Activated B cell treated with CpG ODN at 0.5 μM for 24 hours (primary cell): ENCODE measurements at places on chromosomes 7 and 10.

GRCh38 chr7:50866343-50867033 is 83.8 kb upstream of the GRB10 start:
- no peak for DNase-seq

DNA sequence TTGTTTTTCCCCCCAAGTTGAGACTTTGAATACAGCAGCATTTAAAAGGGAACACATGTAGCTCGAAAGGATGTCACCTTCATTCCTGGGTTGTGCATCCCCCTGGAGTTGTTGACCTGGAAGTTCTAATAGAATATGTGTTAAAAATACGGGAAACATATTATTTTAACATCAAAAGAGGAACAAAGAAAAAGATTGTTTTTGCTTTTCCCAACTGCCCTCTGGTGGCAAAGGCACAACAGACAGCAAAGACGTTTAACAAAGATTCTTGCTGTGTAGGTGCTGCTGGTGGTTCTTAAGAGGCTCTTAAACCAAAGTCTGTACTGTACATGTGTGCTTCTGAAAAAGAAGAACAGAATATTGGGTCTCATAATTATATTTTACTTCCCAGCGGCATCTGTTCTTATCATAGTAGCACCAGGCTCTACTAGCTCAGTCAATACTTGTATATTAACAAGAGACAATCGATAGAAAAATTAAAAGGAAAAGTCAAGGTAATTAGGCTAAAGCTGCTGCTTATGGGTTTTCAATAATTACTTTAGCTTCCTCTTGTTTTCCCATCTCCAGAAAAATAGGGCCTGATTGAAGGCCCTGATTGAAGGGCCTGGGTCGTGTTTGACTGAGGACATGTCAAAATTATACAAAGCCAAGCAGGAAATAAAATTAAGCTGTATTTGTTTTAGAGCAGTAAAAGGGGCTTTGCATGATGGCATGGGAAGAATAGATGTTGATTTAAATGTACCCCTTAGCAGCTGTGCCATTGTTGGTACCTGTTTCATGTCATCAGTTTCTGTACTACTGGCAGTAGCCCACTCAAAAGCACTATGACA is 384.2 kb upstream of the LRGUK start:
- no peak for DNase-seq

DNA sequence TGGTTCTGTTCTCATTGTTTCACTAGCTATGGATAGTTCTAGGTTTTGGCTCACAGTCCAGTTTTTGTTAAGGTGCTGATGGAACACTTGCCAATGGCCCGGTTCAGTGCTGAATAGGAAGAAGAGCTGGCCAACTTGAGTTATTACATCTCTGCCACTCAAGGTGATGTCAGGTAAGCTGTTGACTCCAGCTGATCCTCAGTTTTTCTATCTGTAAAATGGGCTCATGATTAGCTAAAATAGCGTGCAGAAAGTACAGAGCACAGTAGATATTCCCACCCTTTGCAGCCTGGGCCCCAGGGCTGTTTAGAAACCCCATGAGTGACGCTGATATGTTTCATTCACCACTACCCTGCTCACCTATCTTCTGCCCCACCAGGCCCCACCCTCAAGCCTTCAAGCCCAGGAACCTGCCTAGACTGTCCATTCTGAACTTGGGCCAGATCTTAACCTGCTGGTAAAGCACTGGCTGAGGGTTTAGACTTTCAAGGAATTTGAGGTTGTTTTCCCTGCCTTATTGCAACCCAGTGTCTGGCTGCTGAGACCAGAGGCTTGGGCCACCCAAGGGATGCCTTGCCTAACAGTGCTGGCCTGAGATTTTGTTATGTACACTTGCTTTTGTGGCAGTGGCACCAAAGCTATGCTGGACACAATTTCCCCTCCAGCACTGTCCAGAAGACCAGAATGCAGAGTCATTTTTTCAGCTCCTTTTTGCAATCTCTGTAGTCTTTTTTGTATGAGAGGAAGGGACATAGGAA is 378.2 kb upstream of the ZMIZ1 start:
- DNase-seq, result no peak

DNA sequence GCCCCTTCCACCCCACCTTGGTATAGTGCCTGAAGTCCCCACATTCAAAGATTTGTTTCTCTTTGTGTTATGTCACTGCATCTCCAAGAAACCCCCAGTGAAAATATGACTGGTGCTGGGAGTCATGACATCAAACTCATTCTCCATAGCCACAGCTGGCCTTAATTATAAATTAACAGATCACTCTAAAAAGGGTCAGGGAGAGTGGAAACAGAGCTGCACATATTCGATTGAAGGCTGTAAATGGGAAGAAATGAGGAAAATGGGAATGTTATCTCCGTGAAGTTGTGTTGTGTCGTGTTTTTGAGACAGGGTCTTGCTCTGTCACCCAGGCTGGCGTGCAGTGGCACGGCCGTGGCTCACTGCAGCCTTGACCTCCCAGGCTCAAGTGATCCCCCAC is 24.2 kb upstream of the NUP42 start:
- DNase-seq, result no peak

GRCh38 chr10:69439813-69440506 is 11.3 kb upstream of the TSPAN15 start:
- DNase-seq, result no peak

GRCh38 chr7:5237286-5237685 is 45.5 kb upstream of the SLC29A4 start:
- no peak for DNase-seq

DNA sequence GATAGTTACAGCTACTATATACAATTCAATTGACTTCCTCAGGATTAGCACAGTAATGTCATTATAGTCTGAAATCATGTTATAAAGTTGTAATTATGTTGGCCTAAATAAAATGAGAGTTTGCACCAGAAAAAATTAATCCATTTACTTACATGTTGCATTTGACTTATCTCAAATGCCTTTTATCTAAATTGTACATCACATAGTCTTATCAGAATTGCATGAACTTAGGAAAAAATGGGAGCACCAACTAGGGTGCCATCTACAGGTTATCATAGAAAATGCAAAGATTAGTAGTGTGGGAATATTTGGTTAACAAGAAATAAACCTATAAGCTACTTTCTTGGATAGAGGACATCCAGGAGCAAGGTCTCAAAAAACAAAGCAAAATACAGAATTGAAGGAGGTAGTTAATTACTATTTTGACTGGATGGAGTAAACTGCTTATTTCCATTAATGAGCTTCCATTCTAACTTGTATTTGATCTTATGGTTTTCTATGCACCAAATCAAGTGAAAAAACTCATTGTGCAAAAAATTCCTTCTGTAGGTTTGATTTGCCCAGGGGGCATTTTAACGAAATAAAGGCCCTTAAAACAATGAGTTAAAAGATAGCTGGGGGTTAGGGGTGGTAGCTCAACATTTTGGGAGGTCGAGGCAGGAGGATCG is 60.0 kb upstream of the ORC5 start:
- no peak for DNase-seq

GRCh38 chr10:117016266-117016665 is 11.3 kb upstream of the SHTN1 start:
- DNase-seq, result no peak

DNA sequence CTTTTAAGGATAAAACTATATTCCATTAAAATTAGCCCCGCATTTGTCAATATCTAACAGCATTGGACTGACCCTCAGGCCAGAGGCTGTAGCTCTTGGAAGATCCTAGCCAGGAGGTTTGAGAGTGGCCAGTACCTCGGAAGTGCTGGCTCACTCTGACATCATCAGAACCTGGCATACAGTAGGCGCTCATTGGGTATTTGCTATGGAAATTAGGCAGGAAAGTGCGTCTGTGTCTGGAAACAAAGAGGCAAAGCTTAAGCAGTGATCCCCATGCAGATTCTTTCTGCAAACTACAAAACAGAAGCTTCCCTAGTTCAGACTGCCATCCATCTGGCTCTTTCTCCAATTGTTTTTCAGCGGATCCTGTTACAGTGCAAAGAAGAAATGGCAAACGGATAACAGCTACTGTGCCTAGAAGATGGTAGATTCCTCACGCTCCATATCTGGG is 1.7 kb upstream of the PRKCQ start:
- DNase-seq, result no peak

- DNase-seq, result peak; percentile 37
Measured at GRCh38 chr7:101164071-101164840, 1.1 kb downstream of the VGF start.

GRCh38 chr7:27242555-27243339 is at the start of gene EVX1:
TSS of gene EVX1 (plus strand) at chr7:27242802. CDS start at chr7:27243031, 229 bp downstream.
- DNase-seq, result no peak

DNA sequence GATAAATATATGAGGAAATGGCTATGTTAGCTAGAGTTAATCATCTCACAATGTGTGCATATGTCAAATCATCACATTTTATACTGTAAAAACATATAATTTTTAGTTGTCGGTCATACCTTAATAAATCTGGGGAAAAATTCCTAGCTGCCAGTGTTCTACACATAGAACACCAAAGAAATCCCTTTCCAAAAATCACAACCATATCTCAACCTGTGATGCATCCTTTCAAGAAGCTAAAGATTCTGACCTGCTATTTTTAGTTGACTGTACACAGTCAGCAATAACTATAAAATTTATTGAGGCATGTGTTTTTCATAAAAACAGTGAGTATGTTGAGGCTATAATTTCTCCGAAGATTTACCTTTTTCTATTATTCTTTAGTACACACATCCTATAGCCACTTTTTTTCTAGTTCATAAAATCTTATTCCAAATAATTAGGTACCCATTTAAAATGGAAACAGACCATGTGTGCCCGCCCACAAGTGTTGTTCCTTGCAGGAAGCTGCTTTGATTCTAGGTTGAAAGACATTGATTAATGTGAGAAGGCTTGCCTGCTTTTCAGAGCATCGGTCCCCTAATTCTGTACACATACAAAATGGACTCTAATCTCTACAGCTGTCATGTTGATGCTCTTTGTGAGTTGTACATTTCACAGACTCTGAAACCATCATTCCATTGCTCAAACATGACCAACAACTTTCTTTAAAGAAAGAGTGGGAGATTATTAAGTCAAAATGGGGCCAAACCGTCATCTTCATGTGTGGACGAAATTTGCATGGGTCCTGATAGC is 117.5 kb upstream of the LRRN3 start:
- DNase-seq, result no peak

GRCh38 chr10:23534326-23534725 is 95.5 kb downstream of the OTUD1 start:
- DNase-seq, result no peak

- DNase-seq, result no peak
Measured at GRCh38 chr7:3236268-3236667, 64.8 kb upstream of the SDK1 start.

- DNase-seq, result no peak
Measured at GRCh38 chr7:18532813-18533212, 37.3 kb downstream of the HDAC9 start.

DNA sequence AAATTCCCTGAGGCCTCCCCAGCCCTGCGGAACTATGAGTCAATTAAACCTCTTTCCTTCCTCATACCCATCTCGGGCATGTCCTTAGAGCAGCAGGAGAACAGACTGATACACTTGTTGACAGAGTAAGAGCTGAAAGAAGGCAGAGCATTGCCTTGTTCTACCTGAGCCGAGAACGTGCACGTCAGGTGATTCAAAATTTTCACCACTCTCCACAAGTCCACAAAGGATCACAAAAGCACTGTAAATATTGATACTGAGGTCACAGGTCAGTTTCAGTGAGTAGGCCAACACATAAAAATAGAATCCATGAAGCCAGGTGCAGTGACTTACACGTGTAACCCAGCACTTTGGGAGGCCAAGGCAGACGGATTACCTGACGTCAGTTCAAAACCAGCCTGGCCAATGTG is 27.8 kb downstream of the DCLRE1C start:
- DNase-seq, result no peak

DNA sequence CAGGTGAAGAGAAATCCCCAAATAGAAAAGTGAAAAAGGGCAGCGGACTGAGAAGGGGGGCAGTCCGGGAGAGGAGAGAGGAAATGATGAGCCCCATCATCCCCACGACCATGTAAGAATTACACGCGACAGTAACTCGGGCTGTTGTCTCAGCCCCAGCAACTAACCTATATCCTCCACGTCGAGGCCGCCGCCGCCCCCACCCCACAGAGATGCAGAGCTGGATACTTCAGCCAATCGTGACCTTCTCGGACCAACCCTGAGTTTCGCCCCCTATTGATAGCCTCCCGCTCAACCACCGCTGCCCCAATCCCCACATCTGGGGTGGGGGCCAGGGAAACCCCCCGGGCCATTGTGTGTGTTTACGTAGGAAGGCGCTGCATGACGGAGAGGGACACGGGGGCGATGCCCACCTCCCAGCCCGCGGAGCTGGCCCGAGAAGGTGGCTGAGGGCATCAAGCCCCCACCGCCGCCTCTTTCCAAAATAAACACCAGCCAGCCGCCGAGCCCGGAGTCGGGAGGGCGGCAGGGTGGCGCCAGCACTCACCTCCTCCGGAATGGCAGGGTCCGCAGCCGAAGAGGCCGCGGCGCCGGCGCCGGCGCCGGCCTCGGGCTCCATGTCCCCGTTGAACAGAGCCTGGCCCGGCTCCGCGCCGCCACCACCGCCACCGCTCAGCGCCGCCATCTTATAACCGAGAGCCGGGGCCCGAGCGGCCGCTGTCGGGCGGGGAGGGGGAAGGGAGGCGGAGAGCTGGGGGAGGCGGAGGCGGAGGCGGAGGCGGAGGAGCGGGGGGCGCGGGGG is 509 bp downstream of the BRAF start:
- DNase-seq, result peak; percentile 71

DNA sequence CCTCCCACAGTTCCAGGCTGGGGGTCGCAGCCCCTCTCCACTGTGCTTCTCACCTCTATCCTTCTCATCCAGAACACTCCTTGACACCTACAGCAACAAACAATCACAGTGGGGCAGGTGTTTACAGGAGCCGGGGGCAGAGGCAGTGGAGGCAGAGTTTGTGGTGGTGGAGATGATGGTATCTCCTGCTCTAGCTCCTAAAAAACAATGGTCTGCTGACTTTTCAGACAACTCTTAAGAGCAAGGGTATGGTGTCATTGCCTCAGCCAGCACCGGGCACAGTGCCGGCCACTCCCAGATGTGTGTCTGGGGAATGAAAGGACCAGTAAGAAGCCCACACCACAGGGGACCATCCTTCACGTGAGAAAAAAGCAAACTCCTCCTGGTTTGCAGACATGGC is 36.3 kb upstream of the ANTXRL start:
- DNase-seq, result no peak

DNA sequence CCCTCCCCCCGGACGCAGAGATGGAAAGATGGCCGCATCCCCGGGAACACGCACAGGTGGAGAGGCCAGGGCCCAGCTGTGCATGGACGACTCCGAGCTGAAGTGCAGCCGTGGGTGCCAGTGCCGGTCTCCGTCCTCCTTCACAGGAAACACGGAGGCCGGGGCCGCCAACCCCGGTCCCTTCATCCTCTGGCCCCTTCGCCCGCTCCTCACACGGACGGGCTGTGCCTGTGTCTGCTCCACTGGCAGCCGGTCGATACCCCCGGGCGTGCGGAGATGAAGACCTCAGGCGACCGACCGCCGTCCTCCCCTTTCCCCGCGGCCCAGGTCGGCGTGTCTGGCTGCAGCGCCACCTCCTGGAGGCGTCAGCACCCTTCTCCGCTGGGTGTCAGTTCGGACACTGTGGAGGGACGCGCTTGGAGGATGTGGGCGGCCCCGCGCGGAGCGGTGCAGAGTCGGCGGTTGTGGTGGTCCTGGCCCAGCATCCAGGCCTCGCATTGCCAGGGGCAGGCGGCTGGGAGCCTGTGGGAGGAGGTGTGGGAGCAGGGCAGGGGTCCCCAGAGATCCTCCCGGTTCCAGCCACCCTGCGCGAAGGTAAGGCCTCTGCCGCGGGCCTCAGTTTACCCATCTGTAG is 9.9 kb downstream of the ZNF511 start:
- DNase-seq, result peak; percentile 69
